Activated CD8-positive, alpha-beta T cell treated with anti-CD3 and anti-CD28 coated beads for 36 hours (primary cell): ENCODE measurements at places on chromosomes 2 and 18. TPM values are rescaled to one million over a fixed set of nuclear protein-coding genes. Genes with fewer than 3 reads are reported as not detected.

- peak; percentile 30 for DNase-seq
Measured at GRCh38 chr2:8671802-8672201, 10.1 kb upstream of the ID2 start.

DNA sequence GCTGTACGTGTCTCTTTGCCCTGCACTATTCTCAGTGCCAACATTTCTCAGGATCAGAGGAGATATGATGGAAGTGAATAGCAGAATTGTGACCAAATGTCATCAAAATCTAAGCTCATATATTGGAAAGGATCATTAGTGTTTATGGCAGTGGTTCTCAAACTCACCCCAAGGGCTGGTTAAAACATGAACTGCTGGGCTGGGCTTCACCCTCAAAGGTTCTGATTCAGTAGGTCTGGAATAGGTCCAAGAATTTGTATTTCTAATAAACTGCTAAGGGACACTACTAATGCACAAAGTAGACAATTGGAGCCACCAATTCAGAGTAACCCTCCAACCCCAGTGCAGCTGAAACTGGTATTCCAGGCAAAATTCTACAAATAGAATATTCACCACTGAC, 317.9 kb upstream of the UBE2E3 start:
- no peak for DNase-seq

DNA sequence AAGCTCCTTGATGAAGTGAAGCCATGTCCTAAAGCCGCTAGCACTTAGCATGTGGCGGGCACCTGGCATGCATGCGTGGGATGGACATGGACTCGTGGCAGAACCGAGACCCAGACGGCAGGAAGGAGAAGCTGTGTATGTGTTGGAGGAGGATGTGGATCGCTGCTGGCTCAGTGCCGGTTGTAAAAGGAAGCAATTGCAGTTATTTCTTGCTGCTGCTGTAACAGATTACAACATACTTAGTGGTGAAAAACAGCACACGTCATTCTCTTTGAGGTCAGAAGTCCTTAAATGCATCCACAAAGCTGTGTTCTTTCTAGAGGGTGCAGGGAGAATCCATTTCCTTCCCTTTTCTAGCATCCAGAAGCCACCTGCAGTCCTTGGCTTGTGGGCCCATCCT, 74.6 kb downstream of the AGAP1 start:
- no peak for DNase-seq

- DNase-seq, result no peak
Measured at GRCh38 chr18:44374966-44375365, 305.7 kb upstream of the SETBP1 start.

DNA sequence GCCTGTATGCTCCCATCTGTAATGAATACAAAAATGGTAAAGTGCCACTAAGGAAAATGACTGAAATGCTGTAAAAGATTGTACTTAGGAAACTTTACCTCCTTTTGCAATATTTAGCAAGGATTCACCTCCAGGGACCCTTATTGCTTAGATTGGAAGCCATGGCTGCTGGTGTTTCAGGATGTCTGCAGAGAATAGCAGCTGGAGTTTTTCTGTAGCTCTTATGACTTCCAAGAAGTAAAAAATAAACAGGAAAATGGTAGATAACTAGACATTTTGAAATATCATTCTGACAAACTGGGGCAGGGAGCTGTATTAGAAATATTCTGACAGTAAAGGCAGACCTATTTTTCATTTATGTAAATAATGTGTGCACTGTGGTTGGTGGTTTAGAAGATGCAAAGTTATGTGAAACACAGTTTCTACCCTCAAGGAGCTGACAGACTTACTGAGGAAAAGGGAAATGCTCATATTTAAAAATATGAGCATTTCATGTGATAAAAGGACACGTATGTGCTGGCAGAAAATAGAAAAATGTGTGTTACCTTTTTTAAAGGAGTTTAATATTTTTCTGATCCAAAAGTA, 224.9 kb upstream of the BOD1L2 start:
- no peak for DNase-seq

DNA sequence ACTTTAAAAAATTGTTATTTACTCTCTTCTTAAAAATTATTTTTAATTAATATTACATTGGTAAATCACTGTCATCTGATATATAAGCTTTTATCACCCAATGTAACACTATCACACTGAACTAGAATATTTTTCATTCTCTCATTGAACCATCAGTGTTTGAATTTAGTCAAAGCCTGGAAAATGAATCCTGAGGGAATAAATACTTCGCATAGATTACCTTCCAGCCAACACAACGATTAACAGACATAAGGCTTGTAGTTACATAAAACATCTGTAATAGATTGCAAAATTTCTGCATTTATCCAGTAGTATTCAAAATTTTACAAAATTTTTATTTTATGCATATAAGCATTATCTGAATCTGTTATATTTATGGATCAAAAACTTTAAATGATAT, 314.9 kb downstream of the ERBB4 start:
- DNase-seq, result no peak

- DNase-seq, result no peak
Measured at GRCh38 chr2:207397917-207398655, 131.7 kb upstream of the CREB1 start.

DNA sequence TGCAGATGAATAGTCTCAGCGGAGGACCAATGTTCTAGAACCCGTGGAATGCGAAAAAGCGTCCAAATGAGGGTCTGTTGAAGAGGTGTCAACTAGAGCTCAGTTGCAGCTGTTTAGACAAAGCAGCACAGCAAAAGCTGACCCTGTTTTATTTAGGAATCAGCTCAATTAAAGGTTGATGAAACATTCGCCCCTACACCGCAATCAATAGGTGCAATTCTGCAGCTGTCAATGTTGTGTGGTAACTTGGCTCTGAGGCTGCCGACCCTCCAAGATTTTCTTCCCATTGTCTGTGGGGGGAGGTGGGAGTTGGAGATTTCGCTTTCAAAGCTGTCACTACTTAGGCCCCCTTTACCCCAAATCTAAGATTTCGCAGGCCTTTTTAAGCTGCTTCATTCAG, 330.0 kb downstream of the ETAA1 start:
- DNase-seq, result no peak

DNA sequence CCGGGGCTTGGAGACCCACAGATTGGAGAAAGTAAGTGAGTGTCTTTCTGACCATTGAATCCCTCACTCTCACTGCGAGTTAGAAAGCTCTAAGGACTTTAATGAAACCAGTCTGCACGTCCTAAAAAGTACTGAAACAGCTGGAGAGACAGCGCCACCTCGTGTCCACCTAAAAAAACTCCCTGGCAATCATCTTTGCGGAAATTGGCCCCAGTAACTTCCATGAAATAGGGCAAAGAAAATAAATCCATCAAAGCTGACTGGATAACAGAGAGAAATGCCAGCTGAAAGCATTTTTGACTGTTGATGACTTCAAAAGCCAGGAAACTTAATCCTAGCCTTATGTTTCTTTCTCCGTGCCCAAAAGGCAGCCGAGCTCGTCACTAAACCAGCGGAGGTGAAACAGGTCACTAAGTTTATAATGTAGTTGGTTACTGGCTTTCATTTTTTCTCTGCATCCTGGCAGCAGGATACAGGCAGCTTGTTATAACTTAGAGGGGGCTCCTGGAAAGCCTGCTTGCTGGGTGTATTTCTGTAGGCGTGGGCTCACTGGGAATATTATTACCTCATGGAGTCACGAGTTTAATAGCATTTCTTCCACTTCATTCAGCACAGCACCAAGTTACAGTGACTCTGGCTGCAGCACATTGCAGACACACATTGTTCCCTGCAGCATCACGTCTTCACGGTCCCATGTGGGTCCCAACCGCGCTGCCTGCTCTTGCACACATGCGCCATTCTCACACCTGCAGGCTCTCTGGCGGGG, 266.5 kb downstream of the HRH4 start:
- DNase-seq, result peak; percentile 69

GRCh38 chr18:79367989-79368388, 27.7 kb upstream of the NFATC1 start:
- no peak for DNase-seq

- peak; percentile 38 for DNase-seq
Measured at GRCh38 chr2:111100765-111101162, 19.9 kb upstream of the BCL2L11 start.

DNA sequence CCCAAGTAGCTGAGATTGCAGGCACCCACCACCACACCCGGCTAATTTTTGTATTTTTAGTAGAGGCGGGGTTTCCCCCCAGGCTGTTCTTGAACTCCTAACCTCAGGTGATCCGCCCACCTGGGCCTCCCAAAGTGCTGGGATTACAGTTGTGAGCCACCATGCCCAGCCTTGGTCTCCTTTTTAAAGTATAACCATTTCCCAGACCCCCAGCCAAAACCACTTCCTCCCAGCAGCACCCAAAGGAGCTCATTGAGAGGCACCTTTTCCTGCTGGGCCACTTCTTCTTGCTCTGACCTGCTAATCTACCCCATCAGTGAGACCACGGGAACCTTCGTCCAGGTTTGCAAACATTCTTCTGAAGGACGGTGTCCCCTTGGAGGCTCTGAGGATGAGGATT, 69.9 kb downstream of the INPP5D start:
- peak; percentile 32 for DNase-seq

GRCh38 chr2:623130-623922, 53.9 kb downstream of the TMEM18 start:
- DNase-seq, result no peak

- no peak for DNase-seq
Measured at GRCh38 chr2:207663870-207664545, 38.8 kb upstream of the METTL21A start.

- no peak for DNase-seq
Measured at GRCh38 chr2:197675246-197675645, at the start of gene RFTN2. Gene RFTN2, minus strand, starts transcription at chr2:197675587. Its CDS starts 129 bp downstream, at chr2:197675458.

OTOS gene
- total RNA-seq, result not detected

TCF7L1 gene
- not detected for total RNA-seq

LYG1 gene
- 0.54 TPM for total RNA-seq

EFHD1 gene
- 1.2 TPM for total RNA-seq

TUBA4B gene
- total RNA-seq, result not detected
